Iris pigment epithelial cell (primary cell): ENCODE measurements at places on chromosomes 2 and 18.

- DNase-seq = no peak
These were observed 198.5 kb upstream of the GALNT5 start for GRCh38 chr2:157059036-157059435.

GRCh38 chr2:74235041-74235440, 36.6 kb downstream of the MTHFD2 start:
- no peak for DNase-seq

DNA sequence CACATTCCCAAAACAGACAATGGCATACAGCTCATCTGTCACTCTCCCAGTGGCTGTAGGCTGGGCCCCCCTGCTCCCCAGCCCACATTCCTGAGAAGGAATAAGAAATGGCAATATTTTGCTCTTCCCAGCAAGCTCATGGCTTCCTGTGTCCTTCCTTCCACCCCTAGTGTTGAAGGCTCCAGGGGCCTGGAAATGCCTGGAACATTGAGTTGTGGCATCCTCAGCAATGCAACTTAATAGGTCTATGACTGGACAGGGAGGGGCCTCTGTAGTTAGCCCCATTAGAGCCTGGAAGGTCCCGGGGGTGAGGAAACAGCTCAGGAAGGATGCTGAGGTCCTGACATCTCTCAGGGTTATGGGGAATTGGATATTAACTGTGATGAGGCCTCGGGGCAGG, 3.3 kb downstream of the KIF3C start:
- no peak for DNase-seq

DNA sequence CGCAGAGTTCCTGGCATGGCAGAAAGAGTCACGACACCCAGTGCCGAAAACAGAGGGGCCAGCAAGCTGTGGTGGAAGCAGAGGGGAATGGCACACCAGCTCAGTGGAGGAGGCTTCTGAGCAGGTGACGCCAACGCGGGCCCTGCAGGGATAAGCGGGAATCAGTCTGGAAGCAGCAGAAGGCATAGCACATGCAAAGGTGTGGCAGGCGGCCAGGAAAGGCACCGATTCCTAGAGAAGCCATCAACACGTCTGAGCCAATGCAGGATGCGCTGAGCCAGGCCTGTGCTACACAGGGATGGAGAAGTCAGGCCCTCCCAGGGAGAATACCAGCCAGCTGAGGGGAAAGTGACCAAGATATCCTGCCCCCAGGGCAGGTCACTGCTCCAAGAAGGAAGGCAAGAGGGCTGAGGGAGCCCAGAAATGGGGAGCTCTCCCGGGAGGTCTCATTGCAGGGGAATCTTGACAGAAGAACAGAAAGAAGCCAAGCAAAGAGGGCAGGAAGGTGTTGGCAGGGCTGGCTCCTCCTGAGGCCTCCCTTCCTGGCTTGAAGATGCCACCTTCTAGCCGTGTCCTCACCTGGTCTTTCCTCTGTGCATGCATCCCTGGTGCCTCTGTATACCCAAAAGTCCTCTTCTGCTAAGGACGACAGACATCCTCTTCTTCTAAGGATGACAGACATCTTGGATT, 16.3 kb downstream of the TEX51 start:
- no peak for DNase-seq

- no peak for DNase-seq
These were observed 101.4 kb downstream of the DYNAP start for GRCh38 chr18:54692463-54692862.

GRCh38 chr2:127270663-127271062, 23.3 kb downstream of the ERCC3 start:
- no peak for DNase-seq

DNA sequence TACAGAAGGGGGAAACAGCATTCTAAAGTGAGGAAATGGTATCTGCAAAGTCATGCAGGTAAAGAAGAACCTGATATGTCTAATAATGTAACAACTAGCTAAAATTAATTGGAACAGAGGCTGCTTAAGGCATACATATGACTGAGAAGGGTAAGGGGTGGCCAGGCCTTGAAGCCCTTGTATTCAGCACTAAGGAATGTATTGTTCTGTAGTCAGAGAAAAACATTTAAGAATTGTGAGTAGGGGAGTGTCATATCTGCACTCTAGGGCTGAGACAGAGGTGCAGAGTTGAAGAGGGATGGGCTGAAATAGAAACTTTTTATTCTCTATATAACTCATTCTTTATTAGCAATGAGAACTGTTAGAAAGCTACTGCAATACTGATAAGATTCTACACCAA, 145.5 kb upstream of the CHAC2 start:
- DNase-seq = no peak

GRCh38 chr18:13443552-13443951, 225.0 kb downstream of the LDLRAD4 start:
- DNase-seq = no peak

- DNase-seq = no peak
These were observed 30.2 kb upstream of the DOCK10 start for GRCh38 chr2:225072444-225072843.

DNA sequence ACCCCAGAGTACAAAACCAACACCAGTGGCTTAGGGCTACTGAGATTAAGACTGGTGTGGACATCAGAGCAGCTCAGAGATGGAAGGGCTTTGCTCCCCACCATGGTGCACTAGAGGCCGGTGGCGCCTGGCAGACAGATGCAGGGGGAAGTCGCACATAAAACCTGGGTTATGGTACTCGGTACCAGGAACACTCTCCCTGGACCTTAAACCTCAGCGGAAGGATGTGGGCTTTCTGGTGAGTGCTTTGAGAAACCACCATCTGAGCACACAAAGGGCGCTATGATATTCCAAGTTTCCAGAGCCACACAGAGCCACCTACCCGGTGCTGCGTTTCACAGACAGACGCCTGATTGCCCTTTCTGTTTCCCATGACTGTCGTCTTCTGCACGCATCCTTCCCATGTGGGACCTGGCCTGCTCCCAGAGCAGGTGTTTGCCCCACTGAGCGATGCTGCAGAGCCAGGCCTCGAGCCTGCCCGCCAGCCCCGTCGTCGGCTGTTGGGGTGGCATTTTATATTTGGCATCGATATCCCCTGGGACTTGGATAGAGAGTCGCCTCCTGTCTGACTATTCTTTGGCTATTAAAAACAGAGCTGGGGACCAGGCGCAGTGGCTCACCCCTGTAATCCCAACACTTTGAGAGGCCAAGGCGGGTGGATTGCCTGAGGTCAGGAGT, 89.5 kb upstream of the ODC1 start:
- no peak for DNase-seq

GRCh38 chr18:3816610-3817363, 366.8 kb downstream of the TGIF1 start:
- DNase-seq = peak; percentile 85

- peak; percentile 8 for DNase-seq
These were observed 119.2 kb upstream of the FHL2 start for GRCh38 chr2:105517814-105518705.

DNA sequence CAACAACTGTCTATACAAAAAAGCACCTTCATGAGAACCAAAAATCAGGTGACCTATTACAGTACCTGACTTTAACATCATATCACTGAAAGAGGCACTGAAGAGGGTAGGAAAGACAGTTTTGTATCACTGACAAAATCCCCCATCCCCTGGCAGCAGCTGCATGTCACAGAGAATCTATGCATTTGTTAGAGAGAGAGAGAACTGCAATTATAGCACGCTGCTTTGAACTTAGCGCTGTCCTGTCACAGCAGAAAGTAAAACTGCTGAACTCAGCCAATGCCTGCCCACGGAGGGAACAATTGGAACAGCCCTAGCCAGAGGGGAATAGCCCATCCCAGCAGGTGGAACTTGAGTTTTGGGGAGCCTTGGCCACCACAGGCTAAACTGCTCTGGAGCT, 75.1 kb upstream of the NOL4 start:
- no peak for DNase-seq

DNA sequence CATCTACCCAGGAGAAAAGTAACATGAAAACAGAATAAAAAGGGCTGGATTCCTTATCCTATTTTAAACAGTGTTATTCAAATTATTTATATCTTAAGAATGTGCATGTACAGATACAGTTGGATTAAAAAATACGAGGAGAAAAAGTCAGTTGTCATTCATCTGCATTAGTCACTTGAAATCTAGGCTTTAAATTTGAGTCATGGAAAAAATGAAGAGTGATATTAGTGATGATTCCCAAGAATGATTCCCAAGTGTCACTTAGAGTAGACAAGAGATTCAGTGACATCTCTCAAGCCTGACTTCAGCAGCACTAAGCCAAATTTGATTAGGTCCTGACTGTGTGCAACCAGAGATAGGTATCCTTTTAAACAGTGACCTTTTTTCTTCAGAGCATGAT, 394.2 kb downstream of the IRS1 start:
- no peak for DNase-seq

- no peak for DNase-seq
These were observed 547.9 kb upstream of the ID2 start for GRCh38 chr2:8133913-8134472.

DNA sequence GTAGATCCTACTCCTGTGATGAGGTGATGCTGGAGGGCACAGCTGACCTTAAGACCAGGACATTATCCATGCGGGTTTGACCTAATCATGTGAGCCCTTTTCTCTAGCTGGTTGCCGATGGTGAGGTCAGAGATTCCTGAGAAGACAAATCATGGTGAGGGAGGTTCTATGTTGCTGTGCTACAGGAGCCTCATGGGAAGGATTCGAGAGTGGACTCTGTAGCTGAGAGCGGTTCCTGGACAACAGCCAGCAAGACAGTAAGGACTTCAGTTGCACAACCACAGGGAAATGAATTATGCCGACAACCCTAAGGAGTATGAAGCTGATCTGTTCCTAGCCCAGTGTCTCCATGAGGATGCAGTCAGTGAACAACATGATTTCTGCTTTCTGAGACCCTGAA, 80.4 kb downstream of the EPB41L3 start:
- DNase-seq = peak; percentile 51

GRCh38 chr2:235849489-235849888, 318.7 kb downstream of the GBX2 start:
- DNase-seq = no peak

- no peak for DNase-seq
These were observed 159.0 kb upstream of the CCDC195 start for GRCh38 chr2:224875153-224875552.

GRCh38 chr2:129008055-129008880, 689.6 kb upstream of the HS6ST1 start:
- no peak for DNase-seq

DNA sequence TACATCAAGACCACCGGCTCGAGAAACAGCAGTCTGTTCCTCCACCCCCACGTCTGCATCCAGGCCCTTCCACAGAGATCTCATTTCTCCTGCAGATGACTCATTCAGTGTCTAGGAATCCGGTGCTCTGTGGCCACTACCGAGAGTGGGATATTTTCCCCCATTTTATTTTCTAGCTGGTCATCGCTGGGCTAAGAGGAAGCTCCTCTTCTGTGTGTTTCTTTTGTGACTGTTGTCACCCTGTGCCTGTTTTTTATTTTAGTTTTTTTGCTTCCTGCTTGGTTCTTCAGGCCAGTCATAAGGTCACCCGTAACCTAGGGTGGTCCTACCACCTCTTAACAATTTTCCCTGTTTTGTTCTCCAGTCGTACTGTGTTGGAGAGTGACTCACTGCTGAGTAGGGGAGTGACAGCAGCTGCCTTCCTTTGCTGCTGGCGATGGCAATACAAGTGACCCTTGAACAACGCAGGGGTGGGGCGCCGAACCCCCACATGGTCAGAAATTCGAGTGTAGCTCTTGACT, 6.7 kb downstream of the RAMP1 start:
- DNase-seq = peak; percentile 68

- no peak for DNase-seq
These were observed 53.4 kb downstream of the WIPF1 start for GRCh38 chr2:174544156-174544555.

GRCh38 chr18:3620146-3621119, 170.5 kb downstream of the TGIF1 start:
- DNase-seq = no peak

DNA sequence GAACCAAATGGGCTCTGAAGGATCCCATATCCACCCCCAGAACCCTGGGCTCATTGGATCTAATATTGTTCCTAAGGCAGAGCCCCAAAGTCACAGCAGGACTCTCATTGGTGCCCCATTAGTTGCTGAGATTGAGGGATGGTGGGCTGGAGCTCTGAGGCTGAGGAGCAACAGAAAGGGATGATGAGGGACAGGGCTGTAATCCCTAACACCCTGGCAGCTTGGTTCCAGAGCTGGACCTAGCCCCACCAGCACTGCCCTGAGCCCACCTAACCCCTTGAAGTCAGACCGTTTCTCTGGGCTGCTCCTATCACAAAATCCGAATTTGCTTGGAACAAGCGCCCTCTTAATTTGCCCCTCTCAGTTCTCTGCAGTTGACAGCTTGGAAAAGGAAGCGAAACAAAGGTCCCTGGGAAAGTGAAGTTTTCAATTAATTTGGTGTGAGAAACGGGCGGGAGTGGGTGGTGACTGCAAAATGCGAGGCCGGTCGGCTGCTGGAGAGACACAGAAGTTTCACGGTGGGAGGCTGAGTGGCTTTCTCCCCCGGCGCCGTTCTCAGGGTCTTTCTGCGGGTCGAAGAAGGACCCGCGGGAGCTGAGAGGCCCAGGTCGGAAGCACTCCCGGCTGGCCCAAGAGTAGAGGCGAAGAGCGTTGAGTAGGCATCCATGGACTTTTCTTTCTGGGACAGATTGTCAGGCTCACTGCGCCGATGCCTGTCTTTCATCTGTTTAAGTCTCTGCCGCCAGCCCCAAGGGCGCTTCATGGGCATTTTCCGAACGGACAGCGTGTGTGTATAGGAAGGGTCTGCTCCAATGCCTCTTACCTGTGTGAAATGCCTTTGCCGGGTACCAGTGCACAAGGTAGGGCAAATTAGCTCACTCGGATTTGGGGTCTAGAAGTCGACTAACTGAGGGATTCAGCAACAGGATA, 927 bp upstream of the HOXD13 start:
- no peak for DNase-seq

DNA sequence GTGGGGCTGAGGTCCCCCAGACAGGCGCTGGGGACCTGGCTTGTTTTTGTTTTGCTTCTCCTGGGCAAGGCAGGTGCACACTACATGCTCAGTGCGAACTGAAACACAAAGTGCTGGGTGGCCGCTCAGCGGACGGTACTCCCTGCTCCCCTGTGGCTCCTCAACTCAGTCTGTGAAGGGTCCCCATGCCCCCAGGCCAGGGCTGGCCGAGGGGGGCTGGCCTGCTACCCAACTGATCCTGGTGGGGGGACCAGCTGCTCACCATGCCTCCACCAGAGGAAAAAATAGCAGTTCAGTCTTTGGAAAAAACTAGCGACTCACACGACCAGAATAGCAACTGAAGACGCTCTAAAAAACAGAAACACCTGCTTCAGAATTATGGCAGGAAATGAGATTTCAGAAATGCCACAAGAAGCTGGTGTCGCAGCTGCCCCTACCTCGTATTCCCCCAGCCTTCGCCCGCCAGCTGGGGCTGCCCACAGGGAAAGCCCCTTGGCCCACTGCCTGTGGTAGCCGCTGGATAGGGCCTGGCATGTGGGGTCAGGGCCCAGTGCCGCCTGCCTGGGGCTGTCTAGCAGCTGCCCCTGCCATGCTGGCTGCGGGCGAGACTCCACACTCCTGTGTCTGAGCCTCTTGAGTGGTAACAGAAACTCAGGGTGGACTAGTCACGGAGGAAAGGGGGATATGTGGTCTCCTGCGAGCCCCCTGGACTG, 43.7 kb downstream of the MEX3C start:
- no peak for DNase-seq
